ENCODE measurements at places on chromosomes 16 and 17. TPM values are rescaled to one million over a fixed set of nuclear protein-coding genes. Genes with fewer than 3 reads are reported as not detected.

BORCS6 gene
- 11.6 TPM for total RNA-seq

CACNG3 gene
- total RNA-seq = not detected

DNA sequence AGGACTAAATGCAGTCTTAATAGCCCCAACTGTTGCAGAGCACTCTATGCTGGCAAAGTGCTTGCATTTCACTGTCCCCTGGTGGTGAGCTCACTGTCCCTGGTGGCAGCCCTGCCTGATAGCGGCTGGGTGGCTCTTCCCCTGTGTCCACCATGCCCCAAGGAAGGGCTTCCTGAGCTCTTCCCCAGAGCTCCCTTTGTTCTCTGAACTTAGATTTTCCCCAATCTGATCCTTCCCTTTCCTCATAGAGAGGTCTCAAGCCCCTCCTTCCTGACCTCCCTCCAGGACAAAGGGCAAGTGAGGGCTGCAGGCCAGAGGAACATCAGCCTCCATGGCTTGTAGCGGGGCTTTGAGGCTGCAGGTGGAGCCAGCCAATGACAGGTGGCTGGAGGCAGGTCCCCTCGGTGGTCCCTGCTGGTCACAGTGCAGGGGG is 17.0 kb downstream of the BEAN1 start:
- no peak for DNase-seq
- no peaks in the 10 kb centered on the region for H3K36me3 ChIP-seq
- no peaks in the 10 kb centered on the region for H3K4me1 ChIP-seq
- H3K27ac ChIP-seq = no peak overlapping the region
- H3K27me3 ChIP-seq = no peaks in the 10 kb centered on the region

DNA sequence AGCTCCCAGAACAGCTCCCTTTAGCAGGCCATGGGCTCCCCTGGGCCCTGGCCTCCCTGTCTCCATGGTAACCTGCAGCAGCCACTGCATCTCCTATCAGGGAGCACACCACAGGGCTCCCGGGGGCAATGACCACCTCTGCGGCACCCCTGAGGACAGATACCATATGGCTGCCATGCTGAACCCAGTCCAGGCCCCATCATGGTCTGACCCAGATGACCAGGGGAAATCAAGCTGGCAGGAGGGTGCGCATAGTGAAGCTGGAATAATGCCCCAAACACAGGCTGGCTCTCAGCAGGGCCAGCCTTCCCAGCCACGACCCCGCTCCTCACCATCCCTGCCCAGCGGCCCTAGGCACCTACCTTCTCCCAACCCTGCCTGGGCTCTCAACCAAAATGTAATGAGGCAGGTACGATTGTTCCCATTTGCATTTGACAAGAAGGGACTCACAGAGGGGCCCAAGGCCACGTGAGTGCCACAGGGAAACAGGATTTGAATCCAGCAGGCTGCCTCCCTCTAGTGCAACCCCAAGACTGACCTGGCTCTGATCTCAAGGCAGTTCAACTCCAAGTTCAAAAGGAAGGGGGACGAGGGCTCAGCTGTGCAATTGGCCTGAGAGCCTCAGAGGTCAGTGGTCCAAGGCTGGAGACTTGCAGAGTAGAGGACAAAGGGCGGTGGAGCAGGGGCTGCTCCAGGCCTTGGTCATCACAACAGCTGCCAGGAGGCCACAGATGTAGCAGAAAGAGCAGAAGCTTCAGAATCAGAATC is 2.4 kb downstream of the RUNDC3A start:
- H3K36me3 ChIP-seq = no peaks in the 10 kb centered on the region
- peaks cover 30% of the 10 kb centered on the region for H3K27me3 ChIP-seq
- H3K4me3 ChIP-seq = no peak overlapping the region
- H3K4me1 ChIP-seq = peaks cover 33% of the 10 kb centered on the region
- H3K27ac ChIP-seq = no peak overlapping the region
- no peak for DNase-seq

DNA sequence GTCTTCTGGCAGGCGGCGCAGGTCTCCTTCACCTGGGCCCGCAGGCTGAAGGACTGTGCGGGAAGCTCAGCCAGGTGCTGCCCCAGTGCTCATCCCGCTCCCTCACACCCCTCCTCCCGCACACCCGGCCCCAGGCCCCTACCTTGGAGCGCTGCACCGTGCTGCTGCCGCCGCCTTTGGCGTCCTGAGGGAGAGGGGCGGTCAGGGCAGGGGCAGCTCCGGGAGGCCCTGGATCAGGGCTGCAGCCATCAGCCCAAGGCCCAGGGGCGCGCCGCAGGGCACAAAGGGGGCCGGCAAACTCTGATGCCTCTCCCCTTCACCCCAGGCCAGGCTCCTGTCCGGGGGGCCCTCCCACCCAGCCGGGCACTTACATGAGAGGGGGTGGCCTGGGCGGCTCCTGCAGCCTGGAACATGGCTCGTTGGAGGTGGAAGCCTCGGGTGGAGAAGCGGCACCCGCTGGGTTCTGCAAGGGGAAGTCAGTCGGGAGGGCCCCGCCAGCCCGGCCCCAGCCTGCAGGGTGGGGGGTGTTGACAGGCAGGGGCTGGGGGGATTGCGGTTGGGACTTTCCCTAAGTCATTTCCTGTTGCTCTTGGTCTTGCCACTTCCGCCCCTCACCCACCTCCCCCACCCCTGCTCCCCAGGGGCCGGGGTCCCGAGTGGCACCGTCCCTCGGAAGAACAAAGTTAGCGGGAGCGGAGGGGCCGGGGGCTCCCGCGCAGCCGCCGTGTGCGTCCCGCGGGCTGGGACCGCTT is 863 bp downstream of the LIMD2 start:
- H3K4me1 ChIP-seq = peaks cover 78% of the 10 kb centered on the region
- DNase-seq = peak; percentile 84
- H3K27ac ChIP-seq = peak overlapping the region; percentile 80
- peak overlapping the region; percentile 78 for H3K4me3 ChIP-seq
- peaks cover 40% of the 10 kb centered on the region for H3K36me3 ChIP-seq

- peaks cover 24% of the 10 kb centered on the region for H3K4me1 ChIP-seq
- H3K27me3 ChIP-seq = no peaks in the 10 kb centered on the region
- H3K27ac ChIP-seq = no peak overlapping the region
- no peak for DNase-seq
Observed at GRCh38 chr16:3094289-3095027, 4.6 kb downstream of the ZSCAN10 start.

DNA sequence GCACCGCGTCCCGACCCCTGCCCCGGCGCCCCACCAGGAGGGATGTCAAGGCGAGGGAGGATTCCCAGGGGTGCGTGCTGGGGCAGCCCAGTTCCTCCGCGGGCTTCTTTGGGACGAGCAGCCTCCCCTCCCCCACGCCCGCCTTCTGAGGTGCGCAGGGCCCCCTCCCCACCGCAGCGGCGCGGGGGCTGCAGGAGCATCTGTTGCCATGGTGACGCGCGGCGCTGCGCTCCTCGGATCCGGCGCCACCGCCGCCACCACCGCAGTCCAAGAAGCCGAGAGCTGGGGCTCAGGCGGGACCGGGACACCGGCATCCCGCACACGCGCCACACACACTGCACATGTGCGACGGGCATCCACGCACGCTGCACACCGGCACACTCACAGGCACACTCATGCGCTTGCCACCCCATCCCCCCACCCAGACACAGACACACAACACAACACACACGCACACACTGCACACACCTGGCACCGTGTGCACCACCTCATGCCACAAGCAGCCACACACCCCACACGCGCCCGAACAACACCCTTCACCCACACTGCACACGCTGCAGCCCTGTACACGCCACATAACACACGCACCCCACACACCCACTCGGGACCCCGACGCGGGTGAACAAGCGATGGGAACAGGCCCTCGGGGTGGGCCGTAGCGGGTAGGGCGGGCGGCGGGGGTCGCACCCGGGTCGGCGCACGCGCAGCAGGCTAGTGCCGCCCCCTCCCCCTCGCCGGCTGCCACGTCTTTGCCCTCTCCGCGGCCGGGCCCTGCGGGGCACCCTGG is 17.0 kb downstream of the ENPP7 start:
- H3K27me3 ChIP-seq = peaks cover 31% of the 10 kb centered on the region
- no peak overlapping the region for H3K4me3 ChIP-seq
- H3K4me1 ChIP-seq = peaks cover 13% of the 10 kb centered on the region

Data from natural killer cell (primary cell).